GM12891 (cell line): ENCODE measurements at places on chromosomes 12 and 14.

GRCh38 chr12:112682586-112682985 lies 109.0 kb upstream of the RPH3A start:
- no peak for DNase-seq

DNA sequence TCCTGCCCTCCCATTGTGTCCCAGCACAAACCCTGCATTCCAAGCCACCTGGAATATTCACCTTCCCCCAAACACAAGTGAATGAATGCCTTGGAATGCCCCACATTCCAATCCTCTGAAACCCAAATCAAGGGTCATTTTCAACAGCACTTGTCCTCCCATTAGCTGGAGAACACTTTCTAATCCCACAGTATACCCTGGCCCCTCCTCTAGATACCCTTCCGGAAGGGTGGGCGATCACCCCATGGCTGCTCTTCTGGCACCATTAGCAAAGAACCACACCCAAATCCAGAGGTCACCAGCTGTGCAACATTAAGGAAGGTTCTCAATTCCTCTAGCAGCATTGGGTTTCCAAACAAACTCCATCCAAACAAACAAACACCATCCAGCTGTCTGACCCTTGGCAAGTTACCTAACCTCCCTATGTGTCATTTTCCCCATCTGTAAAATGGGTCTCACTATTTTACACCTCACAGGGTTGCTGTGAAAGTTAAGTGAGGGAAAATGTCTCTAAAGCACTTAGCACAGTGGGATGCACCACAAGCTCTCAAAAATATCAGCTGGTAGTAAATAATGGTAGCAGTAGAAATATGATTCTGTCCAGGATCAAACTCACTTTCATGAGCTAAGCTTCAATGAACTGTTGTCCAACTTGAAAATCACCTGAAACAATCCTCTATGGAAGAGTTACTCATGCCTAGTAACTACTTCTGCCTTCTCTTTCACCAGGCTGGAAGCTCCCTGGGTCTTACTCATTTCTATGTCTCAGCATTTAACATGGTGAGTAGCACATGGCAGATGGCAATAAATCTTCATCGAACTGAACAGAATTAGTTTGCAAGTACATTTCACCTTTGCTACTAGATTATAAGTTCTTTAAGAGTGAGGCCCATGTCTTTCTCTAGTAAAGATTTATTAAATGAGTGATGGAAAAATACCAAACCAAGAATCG lies 5.3 kb downstream of the NUAK1 start:
- no peak for DNase-seq

GRCh38 chr14:44778604-44779003 lies 183.1 kb downstream of the KLHL28 start:
- no peak for DNase-seq

DNA sequence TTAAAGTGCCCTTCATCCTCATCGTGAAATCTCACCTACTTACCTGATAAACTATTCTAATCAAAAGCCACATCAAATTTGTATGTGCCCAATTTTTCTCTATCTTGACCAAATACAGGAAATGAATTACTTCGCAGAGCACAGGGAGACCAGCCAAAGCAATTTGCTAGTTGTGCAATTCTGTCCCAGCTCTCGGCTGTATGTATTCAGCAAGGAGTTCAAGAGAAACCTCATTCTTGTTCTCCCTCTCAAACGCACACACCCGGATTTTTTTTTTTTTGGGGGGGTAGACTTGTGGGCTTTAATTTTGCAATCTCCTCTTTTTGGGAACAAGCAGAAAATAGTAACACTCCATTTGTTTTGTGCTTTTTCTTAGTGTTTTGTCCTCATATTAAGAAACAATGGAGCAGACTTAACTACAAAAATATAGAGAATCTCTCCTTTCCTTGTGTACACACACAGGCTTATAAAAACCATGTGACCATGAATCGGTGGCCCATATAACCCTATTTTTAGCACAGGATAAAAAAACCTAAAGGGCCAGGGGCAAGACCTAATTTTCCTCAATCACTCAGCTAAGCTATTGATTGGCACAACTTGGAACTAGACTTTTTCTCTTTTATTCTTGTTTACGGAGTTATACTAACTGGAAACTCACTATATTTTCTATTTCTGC lies 64.2 kb downstream of the MBIP start:
- no peak for DNase-seq

GRCh38 chr14:48690349-48690748 lies 895.8 kb downstream of the RPS29 start:
- DNase-seq = no peak

DNA sequence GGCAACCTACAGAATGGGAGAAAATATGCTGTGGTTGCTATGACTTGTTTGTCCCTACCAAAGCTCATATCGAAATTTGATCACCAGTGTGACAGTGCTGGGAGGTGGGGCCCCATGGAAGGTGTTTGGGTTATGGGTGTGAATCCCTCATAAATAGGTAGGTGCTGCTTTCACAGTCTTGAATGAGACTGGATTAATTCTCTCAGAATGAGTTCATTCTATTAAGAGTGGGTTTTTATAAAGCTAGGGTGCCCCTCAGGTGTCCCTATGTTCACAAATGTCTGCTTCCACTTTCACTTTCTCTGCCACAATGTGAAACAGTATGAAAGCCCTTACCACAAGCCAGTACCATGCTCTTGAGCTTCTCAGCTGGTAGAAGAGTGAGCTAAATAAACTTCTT lies 133.5 kb downstream of the CPNE8 start:
- DNase-seq = no peak

DNA sequence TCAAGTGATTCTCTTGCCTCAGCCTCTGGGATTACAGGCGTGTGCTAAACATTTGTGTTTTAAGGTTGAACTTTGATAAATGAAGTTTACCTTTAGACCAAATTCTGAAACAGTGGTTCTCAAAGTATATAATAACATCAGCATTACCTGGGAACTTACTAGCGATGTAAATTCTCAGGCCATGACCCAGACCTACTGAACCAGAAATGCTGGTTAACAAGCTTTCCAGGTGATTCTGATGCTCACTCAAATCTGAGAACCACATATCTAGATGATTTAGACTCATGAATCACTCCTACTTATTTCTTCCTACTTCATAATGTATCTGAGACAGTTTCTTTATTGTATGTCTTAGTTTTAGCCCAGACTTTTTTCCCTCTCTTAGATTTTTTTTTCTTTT lies 43.6 kb downstream of the RAD51B start:
- no peak for DNase-seq

GRCh38 chr12:132393991-132394949 lies 64.9 kb upstream of the GALNT9 start:
- DNase-seq = no peak

GRCh38 chr12:6494968-6495367 lies 1.1 kb downstream of the NCAPD2 start:
- no peak for DNase-seq

DNA sequence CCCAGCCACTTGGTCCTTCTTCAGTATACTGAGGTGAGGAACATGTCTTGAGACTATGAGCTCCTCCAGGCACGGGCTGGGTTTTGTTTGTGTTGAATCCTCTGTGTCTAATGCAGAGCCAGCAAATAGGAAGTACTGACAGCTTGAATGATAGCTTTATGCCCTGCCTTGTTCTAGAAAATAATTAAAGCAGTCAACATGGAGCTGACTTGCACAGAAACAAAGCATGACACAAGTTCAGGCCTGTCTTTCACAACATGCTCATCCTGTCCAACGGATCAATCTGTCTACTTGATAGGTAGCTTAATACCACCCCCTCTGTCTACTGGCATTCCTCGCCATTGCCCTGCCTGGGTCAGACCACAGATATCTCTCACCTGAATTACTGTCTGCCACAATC lies 140.9 kb downstream of the ESRRB start:
- no peak for DNase-seq

- no peak for DNase-seq
These were observed 2.9 kb downstream of the SLC15A4 start for GRCh38 chr12:128820723-128821432.

DNA sequence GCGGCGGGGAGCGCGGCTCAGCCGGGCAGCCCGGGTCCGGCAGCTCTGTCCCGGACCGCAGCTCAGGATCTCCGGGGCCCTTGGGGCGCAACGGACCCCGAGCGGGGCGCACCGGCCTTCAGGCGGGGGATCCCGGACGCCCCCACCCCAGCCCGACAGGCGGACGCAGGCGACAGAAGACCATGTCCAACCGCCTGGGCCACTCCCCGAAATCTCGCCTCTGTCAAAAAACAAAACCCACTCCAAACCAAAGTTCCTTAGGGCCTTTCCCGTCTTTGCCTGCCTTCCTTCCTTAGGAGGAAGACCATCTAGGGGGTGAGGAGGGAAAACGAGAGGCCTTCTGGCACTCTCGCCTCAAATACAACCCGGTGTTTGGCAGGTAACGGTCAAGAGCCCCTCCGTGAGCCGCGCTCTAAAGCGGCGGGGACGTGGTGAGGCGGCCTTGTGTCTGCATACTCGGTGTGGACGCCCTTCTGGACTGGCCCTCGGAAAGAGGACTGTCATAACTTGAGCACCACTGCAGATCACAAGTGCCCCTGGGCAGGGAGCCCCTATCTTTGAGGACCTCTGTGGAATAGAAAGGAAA lies 604 bp downstream of the HCFC2 start:
- no peak for DNase-seq

- DNase-seq = no peak
These were observed 179.1 kb downstream of the SOX5 start for GRCh38 chr12:23770202-23770938.

GRCh38 chr14:90658541-90658967 lies 157.7 kb downstream of the TTC7B start:
- no peak for DNase-seq

- no peak for DNase-seq
These were observed 25.8 kb upstream of the MSI1 start for GRCh38 chr12:120394483-120395367.

DNA sequence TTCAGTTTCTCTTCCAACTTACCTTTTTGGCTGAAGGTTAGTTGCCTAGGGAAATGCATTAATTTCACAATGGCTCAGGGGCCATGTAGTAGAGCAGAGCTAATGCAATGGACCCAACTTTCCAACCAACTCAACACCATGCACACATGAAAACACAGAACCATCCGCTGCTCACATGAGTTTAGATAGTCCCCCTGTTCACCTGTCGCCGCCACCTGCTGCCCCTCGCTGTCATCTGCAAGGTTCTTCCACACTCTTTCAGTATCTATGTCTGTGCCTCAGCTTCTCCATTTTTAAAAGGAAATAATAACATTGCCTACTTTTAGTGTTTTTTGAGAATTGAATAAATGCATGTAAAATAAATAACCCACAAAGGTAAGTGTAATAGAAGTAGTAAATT lies 585.6 kb downstream of the ETNK1 start:
- DNase-seq = no peak

GRCh38 chr12:51635346-51635745 lies 44.3 kb downstream of the SCN8A start:
- DNase-seq = no peak

DNA sequence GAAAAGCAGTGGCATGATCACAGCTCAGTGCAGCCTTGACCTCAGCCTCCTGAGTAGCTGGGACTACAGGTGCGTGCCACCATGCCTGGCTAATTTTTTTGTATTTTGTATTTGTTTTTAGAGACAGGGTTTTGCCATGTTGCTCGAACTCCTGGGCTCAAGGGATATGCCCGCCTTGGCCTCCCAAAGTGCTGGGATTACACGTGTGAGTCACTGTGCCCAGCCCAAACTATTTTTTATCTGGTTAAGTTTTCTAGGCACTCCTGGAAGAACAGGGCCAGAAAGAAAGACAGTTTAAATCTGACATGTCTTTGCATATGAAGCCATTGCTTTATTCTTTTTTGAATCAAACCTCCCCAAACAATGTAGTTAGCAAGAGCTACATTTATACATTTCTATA lies 27.5 kb upstream of the PTGR2 start:
- DNase-seq = no peak

DNA sequence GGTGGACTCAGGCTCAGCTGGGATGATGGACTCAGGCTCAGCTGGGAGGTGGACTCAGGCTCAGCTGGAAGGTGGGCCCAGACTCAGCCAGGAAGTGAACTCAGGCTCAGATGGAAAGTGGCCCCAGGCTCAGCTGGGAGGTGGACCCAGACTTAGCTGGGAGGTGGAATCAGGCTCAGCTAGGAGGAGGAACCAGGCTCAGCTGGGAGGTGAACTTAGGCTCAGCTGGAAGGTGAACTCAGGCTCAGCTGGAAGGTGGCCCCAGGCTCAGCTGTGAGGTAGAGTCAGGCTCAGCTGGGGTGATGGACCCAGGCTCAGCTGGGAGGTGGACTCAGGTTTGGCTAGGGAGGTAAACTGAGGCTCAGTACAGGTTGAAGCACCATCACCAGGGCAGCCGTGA lies 21.8 kb upstream of the C14orf180 start:
- no peak for DNase-seq

GRCh38 chr12:64551676-64552075 lies 58.6 kb upstream of the RASSF3 start:
- DNase-seq = no peak

DNA sequence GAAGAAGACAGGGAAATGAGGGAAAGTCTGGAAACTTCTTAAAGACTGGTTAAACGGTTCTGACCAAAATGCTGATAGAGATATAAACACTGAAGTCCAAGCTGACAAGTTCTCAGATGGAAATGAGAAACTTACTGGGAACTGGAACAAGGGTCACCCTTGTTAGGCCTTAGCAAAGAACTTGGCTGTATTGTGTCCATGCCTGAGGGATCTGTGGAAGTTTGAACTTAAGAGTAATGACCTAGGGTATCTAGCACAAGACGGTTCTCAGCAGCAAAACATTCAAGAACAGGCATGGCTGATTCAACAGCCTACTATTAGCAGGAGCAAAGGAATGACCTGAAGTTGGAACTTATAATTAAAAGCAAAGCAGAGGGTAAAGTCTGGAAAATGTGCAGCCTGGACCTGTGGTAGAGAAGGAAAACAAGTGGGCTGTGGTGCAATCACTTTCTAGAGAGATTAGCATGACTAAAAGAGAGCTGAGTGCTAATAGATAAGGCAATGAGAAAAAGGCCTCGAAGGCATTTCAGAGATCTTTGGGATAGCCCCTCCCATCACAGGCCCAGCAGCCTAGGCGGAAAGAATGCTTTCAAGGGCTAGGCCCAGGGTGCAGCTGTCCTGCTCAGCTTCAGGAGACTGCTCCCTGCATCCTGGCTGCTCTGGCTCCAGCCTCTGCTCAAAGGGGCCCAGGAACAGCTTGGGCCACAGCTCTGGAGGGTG lies 60.3 kb downstream of the ATP2B1 start:
- no peak for DNase-seq

- no peak for DNase-seq
These were observed 28.5 kb downstream of the MEG3 start for GRCh38 chr14:100854435-100854834.

- DNase-seq = no peak
These were observed 57.2 kb downstream of the TTLL5 start for GRCh38 chr14:75718199-75718598.
